NCI-H1092 treated with DMSO at 0.1 percent for 48 hours (cell line): ENCODE measurements at places on chromosomes 11 and 22.

DNA sequence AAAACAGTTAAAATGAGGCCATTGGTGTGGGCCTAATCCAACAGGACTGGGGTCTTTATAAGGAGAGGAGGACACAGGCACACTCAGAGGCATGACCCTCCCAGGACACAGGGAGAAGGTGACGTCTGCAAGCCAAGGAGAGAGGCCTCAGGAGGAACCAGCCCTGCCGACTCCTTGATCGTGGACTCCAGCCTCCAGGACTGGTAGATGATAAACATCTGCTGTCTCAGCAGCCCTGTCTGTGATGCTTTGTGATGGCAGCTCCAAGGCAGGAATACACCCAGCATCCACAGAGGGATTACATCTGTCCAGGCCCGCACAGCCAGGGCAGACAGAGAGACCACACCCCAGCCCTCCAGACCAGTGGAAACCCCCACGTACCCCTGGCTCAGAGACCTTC, 18.4 kb downstream of the CDKN1C start:
- DNase-seq, result no peak

- no peak for DNase-seq
Measured at GRCh38 chr22:31950226-31950625, 5.9 kb downstream of the YWHAH start.

- DNase-seq, result no peak
Measured at GRCh38 chr11:11476499-11476898, 123.4 kb upstream of the CSNK2A3 start.

GRCh38 chr11:72239849-72240460, 4.0 kb downstream of the PHOX2A start:
- DNase-seq, result peak; percentile 54

DNA sequence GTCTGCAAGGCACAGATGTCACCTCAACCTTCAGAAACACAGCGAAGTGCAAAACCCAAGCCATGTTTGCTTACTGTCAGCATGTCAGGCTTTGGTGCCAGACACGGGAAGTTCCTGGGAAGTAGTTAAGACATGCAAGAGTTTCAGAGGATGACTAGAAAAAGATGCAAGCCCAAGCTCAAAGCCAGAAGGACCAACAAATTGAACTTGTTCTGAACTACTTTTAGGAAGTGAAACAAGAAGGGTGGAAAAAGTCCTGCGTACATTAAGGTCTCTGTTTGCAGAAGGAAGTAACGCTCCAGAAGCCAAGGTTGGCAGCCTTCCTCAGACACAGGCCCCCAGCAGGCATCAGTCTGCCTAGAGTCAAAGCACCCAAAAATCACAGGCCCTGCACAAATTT, 2.6 kb downstream of the AP1B1 start:
- no peak for DNase-seq

DNA sequence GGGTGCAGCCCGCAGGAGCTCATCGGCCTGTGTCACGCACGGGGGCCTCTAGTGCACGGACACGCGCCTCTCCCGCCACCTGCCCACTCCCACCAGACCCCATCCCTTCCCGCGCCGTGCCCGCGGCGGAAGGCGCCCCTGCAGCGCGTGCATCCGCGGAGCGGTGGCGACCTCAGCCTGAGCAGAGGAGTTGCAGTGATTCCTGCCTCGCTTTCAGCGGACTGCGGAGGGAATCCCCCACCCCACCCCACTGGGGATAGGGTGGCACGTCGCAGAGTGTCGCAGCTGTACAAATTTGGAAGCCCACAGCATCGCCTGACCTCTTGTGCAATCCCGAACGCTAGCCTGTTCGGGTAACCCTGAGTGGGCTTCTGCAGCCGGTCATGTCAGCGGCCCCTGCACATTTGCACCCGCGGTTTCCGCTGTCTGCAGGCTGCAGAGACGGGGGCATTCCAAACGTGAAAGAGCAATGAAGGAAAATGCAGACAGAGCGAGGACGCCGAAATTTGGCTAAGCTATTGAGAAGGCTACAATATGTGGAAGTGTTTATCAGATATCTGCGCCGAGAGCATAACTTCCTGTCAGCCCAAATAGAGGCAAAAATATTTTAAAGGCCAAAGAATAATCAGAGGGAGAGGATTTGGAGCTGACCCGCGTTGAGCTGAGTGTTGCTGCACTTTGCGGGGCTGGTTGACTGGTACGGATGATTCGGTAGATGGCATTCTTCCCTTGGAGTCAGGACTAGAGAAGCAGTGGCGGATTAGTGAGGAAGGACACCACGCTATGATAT, 617 bp upstream of the ARHGAP20 start:
- peak; percentile 91 for DNase-seq

DNA sequence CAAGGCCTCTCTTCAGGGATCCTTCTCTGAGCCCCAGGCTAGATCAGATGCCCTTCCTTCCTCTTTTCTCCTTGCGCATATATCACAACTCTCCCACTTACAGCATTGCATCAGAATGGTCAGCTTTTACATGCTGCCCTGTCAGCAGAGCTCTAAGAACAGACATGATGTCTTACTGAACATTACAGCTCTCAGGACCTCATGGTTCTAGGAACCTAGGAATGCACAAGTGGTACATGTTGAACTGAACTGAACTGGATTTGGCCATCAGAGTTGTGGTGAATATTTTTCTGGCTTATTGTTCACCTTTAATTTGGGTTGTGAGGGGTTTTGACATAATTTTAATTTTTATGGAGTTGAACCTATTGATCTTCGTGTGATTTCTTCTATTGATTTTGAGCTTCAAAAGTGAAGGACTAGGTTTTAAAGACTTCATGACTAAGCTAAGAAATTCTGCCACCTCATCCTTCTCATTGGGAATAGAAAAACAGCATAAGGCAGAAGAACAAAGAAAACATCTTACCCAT, 37.7 kb upstream of the SPON1 start:
- DNase-seq, result no peak

GRCh38 chr11:67583247-67584204, at the start of gene GSTP1:
Gene GSTP1 (plus strand): TSS chr11:67583812. CDS start chr11:67583844, 32 bp downstream.
- DNase-seq, result peak; percentile 83

DNA sequence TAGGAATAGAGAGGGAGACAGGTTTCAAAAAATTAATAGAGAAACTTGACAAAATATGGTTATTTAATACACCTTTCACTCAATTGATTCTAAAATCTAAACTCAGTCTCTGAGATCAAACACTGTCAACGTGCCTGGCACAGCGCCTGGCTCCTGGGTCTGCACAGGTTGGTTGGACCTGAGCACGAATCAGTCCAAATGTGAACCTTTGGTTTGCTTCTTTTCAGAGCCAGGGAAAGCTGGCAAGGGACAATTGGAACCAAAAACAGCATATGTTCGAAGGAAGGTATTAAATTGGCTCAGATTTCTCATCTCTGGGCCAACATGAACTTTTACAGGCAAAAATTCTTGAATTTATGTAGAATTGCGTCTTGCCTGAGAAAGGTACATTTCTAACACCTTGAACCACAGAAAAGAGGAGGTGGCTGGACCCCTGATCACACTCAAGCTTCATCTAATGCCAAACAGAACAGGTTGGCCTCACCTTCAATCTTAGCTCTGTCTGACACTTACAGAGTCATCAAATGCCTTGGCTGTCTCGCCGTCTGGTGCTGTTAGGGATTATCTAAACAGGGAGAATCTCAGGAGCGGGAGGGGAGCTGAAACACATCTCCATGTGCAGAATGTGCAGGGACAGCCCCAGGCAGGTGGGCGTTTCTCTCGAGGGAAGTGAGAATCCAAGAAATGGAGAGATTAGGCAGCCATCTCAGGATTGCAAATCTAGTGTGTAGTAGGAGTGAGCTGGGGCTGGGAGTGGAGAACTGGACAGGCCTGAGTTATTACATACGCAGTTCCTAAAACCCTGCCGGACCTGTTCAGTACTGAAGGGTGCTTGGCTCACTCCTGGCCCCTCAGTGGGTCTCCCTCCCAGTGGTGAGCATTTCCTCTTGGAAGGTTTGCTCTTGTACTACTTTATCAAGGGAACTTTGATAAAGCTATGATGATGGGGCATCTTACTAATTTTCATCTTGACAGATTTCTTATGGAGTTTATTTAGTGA, 442.2 kb upstream of the B3GAT1 start:
- DNase-seq, result no peak

GRCh38 chr22:33871935-33872334, 48.3 kb downstream of the LARGE1 start:
- DNase-seq, result no peak

DNA sequence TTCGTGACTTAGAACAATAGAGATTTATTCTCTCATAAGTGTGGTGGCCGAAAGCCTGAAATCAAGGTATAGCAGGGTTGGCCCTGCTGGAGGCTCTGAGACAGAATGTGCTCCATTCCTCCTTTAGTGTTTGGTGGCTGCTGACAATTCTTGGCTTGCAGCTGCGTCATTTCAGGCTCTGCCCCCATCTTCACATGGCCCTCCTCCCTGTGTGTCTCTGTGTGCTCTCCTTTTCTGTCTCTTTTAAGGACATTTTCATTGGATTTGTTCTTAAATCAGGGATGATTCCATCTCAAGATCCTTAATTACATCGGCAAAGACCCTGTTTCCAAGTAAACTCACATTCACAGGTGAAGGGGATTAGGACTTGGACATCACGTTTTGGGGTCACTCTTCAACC, 10.2 kb upstream of the APOL6 start:
- DNase-seq, result no peak

DNA sequence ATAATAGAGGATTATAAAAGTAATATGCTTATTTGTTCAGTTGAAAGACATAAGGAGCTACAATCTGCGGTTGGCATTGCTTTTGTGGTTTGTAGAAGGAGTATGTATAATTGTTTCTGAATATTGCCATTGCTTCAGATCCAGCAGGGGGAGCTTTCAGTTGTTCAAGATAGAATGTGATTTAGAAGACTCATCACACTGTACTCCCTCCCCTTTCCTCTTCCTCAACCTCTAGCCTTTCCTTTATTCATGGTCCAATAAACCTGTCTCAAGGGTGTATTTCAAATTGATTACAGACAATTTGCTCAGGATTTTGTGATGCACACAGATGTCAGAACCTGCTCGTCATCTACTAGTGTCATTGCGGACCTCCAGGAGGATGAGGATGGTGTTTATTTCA, 9.8 kb downstream of the PRMT3 start:
- DNase-seq, result peak; percentile 73

- no peak for DNase-seq
Measured at GRCh38 chr11:75982309-75982708, 167.3 kb downstream of the UVRAG start.

DNA sequence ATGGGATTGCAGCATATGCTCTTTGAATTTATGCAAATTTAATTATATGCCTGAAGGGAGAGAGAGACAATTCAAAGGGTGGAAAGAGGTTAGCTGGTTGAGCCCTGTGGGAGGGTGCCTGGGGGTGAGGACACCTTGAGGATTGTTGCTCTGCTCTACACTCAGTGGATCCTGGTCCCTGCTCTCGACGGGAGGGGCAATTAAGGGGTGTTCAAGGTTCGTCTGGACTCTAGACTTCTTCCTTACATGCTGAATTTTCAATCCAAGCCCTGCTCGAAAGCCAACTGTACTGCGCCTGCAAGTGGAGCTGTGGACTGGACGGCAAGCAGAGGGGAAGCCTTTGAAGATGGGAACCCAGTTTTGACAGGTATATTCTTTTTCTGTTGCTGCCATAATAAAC, 15.5 kb upstream of the OR5M11 start:
- no peak for DNase-seq

DNA sequence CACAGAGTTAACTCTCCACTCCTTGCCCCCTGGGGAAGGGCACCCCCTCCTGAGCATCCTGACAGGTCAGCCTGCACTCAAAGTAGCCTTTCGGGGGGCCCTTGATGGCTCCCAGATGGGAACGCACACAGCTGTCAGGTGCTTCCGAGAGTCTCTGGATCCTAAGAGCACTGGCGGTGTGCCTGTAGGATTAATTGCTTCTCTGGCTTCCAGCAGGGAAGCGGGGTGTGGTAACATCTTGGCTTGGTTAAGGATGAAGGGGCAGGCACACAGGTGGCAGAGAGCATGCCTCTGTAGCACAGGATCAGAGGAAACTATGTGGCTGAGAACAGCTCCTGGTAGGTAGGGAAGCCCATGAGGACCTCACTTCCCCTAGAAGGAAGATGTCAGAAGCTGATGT, 199.8 kb downstream of the MIAT start:
- DNase-seq, result no peak

DNA sequence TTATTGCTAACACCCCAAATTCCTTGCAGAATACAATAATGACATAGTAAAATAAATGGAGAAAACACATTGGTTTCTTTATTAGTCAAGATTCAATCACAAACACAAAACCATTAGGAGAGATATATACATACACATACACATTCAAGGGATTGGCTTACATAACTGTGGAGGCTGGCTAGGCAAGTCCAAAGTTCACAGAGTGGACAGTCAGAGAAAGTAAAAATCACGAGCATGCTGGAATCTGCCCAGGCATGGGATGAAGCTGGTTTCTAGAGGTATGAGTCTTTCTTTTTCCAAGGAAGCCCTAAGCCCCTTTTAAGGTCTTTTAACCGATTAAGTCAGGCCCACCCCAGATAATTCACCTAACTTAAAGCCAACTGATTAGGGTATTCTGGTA, 13.6 kb upstream of the OR56B1 start:
- DNase-seq, result no peak

GRCh38 chr11:127888386-127888785, 699.0 kb downstream of the ETS1 start:
- DNase-seq, result no peak

DNA sequence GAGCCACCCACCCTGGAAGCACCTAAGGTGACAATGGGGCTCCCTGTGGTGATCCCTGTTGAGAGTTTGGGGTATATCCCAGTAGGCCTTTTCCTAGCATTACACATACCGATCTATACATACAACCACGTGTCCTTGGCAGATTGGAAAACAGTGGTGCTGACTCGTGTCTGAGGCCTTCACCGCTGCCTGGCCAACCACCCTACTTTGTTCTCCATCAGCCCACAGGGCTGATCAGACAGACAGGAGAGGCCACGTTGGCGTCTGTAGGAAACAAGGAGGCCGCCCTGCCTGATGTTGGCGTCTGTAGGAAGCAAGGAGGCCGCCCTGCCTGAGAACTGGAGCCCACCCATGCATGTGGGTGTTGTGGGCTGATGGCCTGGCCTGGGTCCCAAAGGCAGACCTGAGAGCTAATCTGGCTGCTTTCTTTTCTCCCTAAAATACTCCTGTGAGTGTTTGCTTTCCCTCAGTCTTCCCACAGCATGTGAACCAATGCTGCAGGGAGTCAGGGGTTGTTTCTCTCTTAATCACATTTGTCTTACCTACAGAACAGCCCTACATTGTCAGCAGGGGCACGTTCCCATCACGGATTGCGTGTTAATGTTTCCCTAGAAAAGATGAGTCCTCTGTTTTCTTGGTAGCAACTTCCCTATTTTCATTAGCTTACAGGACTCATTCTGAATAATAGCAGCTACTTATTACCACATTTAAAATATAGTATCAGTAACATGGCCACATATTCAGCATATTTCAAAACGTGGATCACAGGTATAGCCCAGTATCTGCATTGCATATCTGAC, 57.2 kb downstream of the SBF1 start:
- no peak for DNase-seq
